HT1080 (cell line): ENCODE measurements at places on chromosomes 7 and 10. TPM values are rescaled to one million over a fixed set of nuclear protein-coding genes. Genes with fewer than 3 reads are reported as not detected.

Gene PLAU
- total RNA-seq: 504 and 552 TPM in 2 replicates

Gene PLEKHS1
- not detected in 2 replicates for total RNA-seq

Gene NUPR2
- not detected in 2 replicates for total RNA-seq

Gene MLXIPL
- not detected in 2 replicates for total RNA-seq

Gene SAP25
- 0.43 and 1.6 TPM in 2 replicates for total RNA-seq

Gene BLNK
- total RNA-seq: not detected in 2 replicates

Gene WASHC2C
- total RNA-seq: 13.0 and 18.6 TPM in 2 replicates
